ENCODE measurements at places on chromosomes 11 and 22.

GRCh38 chr11:40393511-40393910, 1065.9 kb downstream of the LRRC4C start:
- DNase-seq, result no peak

DNA sequence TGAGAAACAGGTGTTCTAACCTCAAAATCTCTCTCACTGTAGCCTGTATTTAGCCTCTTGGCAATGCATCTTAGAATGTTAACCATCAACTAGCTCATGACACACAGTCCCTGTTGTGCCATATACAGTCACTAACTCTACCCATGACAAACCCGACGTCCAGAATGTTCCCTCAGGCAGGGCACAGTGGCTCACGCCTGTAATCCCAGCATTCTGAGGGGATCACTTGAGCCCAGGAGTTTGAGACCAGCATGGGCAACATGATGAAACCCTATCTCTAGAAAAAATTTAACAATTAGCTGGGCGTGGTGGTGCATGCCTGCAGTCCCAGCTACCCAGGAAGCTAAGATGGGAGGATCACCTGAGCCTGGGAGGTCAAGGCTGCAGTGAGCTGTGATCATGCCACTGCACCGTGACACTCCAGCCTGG, 18.2 kb upstream of the CCDC34 start:
- DNase-seq, result no peak

DNA sequence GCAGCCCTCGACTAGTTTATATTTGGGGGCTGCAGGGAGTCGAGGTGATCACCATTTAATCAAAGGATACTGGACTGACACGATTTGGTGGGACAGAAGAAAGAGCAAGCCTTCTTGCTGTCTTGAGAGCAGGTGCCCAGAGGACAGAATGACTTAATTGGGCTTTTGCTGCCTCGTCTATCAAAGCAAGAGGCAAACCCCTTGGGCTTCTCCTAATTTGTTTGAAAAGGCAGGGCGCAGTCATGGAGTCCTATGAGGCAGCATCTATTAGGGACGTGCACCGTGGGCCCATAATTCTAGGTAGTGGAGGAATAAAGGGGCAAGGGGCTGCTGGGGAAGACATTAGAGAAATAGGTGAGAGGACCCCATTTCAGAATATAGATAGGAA, 1411.3 kb downstream of the TBC1D22A start:
- no peak for DNase-seq

DNA sequence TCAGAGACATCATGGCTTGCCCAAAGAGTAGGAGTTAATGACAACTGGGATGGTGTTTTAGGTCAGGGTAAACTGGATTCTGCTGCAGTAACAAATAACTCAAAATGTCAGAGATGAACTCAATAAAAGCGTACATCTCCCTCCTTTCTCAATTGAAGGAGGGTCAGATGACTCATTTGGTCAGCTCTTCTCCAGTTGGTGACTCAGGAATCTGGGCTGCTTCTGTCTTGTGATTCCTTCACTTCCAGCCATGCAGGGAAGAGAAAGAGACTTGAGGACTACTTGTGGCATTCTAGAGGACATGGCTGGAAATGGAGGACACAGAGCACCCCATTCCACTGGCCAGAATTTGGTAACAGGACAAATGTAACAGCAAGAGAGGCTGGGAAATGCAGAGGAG, 3.2 kb upstream of the SYT13 start:
- DNase-seq, result no peak

- no peak for DNase-seq
Measured at GRCh38 chr11:34707462-34707840, 86.6 kb downstream of the EHF start.

DNA sequence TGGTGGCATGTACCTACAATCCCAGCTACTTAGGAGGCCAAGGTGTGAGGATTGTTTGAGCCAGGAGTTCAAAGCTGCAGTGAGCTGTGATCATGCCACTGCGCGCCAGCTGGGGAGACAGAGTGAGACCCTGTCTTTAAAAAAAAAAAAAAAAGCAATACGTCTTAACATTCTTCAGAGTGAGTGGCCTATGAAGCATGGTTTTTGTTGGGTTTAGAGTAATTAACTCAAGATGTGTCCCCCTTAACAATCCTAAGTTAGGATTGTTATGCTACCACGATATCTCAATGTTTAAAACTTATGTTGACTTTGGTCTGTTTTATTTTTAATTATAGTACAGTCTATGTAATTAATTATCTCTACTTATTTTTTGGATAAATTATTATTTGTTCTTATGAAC, 156.1 kb downstream of the HIPK3 start:
- no peak for DNase-seq

All from esophagus squamous epithelium (tissue), 5 donors.